Lung (tissue), 17 donors: ENCODE measurements at places on chromosomes 7 and 10. TPM values are rescaled to one million over a fixed set of nuclear protein-coding genes. Genes with fewer than 3 reads are reported as not detected.

CADPS2 gene
- total RNA-seq: 76.7 TPM

TRIM50 gene
- total RNA-seq: not detected

LAMB1 gene
- 244 TPM for total RNA-seq

LIPN gene
- total RNA-seq: 0.55 TPM

AGR2 gene
- total RNA-seq: 333 TPM

PHYHIPL gene
- 0.11 TPM for total RNA-seq

- no peak for DNase-seq
These were observed 17.4 kb downstream of the C7orf57 start for GRCh38 chr7:48052748-48053147.

- DNase-seq: no peak
These were observed 192.4 kb downstream of the BUB3 start for GRCh38 chr10:123346581-123346980.

DNA sequence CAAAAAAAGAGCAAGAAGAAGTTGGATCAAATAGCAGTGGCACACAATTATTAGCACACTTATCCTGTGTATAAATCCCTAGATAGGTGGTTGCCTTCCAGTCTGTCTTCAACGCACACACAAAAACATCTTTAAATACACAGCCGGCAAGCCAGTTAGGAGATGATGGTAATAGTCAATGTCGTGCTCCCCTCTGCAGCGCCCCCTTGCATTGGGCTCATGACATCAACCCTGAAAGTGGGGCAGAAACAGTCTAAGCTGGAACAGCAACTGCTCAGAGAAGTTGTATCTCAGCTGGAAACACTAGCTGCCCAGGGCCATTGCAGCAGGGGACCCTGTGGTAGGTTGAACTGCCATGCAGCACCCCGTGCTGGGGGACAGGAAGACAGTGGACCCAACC lies 179.5 kb upstream of the YAE1 start:
- no peak for DNase-seq

- DNase-seq: no peak
These were observed 280.9 kb upstream of the FZD8 start for GRCh38 chr10:35922876-35923600.

- DNase-seq: peak; percentile 59
These were observed 917.0 kb downstream of the CNTNAP2 start for GRCh38 chr7:147033641-147034040.

GRCh38 chr7:150934045-150934766 lies 43.9 kb downstream of the KCNH2 start:
- DNase-seq: no peak

DNA sequence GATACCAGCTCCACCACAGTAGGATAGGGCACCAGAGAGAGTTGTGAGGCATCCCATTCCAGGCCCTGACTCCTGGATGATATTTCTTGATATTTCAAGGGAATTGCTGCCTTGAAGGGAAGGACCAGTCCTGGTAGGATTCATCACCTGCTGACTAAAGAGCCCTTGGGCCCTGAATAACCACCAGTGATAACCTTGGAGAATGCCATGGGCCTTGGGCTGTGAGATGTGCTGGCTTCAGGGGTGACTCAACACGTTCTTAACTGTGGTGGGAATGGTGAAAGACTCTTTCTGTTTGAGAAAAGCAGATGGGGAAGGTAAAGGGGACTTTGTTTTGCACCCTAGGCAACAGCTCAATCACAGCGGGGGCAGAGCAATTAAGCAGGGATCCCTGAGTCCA lies 21.4 kb upstream of the ASZ1 start:
- no peak for DNase-seq

DNA sequence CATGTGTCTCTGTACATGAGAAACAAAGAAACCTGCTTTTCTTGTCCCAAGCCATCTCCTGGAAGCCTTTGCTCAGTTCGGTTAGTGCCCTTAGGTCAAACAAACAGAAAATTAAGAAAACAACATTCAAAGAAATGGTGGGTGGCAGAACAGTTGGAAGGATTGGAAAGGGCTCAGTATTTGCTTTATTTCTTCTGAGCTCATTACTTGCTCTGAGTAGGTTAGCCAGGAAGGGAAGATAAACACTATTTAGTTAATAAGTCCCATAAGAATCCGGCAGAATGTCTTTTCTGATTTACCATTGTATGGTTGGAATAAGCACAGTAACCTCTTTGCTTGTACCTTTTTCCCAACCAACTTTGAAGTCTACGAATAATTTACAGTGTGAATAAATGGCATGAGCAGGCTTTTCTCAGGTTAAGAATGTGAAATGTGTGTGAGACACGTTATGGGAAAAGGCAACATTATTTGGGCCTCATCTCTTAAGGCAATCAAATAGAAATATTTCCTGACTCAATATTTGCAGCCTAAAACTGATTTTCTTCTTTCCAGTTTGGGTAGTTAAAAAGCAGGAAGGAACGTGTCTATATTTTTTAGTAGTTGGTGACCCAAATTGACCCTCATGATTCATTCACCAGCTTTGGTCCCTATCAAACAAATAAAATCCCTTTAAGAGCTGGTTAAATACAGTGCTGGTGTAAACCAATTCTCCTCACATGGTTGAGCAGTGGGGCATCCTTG lies 158.5 kb downstream of the DKK1 start:
- DNase-seq: no peak

GRCh38 chr7:957418-958220 lies 3.1 kb upstream of the ADAP1 start:
- DNase-seq: no peak

GRCh38 chr10:8112230-8112905 lies 57.9 kb downstream of the GATA3 start:
- DNase-seq: no peak

GRCh38 chr7:103574576-103574975 lies 128.6 kb upstream of the SLC26A5 start:
- peak; percentile 15 for DNase-seq

DNA sequence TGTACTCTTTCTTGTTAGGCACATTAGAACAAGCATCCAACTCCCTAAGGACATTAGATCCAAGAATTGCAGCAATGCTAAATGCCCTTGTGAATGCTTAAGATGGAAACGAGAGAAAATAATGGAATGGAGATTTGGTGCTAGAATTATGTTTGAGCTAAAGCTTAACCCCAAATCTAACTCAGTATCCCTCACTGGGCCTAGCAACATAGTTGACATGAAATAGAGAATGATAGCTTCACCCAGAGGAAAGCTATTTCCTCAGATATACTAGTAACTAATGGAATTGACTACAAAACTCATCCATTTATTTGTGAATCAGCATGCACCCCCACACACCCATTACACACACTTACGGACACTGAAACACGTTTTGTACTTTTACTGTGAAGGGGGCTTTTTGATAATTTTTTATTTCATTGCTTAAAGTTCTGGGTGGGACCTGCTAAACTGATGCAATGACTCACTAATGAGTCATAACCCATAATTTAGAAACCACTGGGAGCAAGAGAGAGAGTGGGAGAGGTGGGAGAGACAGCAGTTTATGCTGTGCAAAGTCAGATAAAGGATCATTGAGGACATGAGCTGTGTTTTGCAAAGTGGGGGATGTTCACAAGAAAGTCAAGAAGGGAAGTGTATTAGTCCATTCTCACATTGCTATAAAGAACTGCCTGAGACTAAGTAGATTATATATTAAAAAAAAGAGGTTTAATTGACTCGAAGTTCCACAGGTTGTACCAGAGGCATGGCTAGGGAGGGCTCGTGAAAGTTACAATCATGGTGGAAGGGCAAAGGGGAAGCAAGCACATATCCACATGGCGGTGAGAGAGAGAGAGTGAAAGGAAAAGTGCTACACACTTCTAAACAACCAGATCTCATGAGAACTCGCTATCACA lies 382.7 kb downstream of the SFMBT2 start:
- DNase-seq: no peak
